ENCODE measurements at places on chromosomes 7 and 10.

- no peak for DNase-seq
These were observed 39.0 kb downstream of the AKR1B1 start for GRCh38 chr7:134419875-134420274.

GRCh38 chr10:31087851-31088250 is 56.2 kb upstream of the ZNF438 start:
- no peak for DNase-seq

GRCh38 chr7:158396982-158397862 is 190.4 kb downstream of the PTPRN2 start:
- DNase-seq, result no peak

DNA sequence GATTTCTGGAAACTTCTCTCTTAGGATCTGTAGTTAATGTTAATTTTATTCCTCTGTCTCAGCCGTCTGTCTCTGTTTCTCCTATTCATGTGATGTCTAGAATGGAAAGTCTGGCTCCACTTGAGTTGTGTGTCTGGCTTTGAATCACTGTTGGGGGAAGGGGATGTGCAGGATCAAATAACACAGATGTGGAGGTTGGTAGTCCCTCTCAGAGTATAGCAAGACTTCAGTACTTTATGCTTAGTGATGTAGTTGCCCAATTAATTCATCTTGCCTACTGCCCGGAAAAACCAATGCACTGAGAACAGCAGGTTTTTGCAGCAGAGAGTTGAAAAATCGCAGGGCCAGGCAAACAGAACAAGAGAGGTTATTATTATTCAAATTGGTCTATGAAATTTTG is 79.2 kb downstream of the PHTF2 start:
- DNase-seq, result no peak

DNA sequence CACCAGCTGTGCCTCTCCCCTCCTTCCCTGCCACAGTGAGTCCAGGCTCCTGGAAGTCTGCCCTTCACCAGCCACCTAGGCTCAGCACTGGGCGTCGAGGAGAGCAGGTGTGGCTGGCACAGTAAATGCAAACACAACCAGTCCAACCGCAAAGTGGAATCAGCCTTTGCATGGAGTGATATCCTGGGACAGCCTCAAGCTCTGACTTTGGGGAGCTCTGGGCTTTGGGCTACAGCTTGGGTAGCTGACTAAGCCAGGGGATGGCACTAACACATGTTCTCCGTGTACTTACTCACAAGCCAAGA is 312.4 kb downstream of the KCNMA1 start:
- DNase-seq, result no peak

All from EL (cell line).